ENCODE measurements at places on chromosomes 7 and 10.

- no peak for DNase-seq
These were observed 118.1 kb downstream of the ARL4A start for GRCh38 chr7:12805518-12805928.

- no peak for DNase-seq
These were observed 29.4 kb downstream of the COL1A2 start for GRCh38 chr7:94423863-94424735.

DNA sequence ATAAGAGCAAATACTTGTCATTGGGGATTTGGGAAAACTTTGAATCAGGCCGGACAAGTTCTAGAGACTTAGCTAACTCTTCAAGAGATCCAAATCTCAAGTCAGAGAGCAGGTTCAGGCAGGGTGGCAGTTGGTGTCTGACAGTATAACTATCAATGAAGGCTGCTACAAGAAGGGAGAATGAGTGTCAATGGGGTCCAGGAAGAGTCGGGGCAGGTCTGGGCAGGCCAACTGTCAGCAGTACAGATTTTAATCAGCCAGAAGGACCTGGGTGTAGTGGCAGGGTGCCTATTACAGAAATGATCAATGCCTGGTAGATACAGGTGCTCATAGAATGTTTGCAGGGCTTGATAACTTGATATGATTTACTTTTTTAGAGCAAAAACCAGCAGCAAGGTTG lies 751.1 kb downstream of the GRM8 start:
- DNase-seq = no peak

DNA sequence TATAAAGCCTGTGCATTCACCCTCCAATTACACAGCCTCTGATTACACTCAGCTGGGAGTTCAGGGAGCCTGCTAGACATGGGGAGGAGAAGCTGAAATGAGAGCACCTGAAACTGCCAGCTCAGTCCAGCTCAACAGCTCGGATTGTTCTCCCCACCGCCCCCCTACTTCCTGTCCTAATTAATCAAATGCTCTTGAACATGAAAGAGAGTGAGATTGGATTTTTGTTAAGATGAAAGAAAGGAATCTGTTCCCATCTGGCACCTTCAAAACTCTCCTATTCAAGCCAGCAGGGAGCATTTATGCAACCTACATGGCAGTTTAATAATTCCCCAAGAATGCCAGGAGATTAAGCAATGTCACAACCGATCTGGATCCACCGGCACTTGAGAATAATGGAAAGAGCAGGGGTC lies 98.0 kb downstream of the NPSR1 start:
- DNase-seq = no peak

DNA sequence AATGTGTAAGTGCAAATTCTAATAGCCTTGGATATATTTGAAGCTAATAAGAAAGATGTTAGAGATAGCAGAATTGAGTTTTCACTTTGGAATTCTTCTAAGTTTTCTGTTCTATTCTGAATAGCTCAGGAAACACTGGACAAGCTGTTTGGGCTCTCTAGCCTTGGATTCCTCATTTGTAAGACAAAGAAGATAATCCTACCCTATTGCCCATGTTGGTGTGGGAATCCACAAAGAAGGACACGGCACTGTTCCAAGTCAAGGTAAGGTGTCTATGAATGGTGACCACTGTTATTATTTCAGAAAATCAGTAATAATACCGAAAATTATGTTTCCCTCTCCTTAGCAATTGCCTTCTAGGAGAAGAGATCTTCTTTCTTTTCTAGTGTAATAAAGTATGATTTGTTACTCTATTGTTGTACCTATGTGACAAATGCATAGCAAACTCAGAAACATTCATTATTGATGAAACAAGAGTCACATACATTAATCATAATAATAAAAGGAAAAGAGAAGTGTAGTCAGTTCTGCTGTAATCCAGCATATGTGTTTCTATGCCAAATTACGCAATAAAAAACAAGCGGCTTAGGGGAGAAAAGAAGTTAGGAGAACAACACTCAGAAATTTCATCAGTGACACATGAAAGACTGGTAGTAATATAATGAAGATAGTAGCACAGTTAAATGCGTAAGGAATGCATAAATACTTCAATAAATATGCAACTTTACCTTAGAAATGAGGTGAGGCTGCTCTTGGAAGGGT lies 1012.3 kb upstream of the PHF14 start:
- DNase-seq = no peak

- DNase-seq = no peak
These were observed 29.2 kb upstream of the KCNMA1 start for GRCh38 chr10:77666821-77667220.

Data from brain microvascular endothelial cell (primary cell).